ENCODE measurements at places on chromosomes 2 and 18.
A peak's percentile ranks its signal among the peaks of the same experiment; 100 is the strongest.

DNA sequence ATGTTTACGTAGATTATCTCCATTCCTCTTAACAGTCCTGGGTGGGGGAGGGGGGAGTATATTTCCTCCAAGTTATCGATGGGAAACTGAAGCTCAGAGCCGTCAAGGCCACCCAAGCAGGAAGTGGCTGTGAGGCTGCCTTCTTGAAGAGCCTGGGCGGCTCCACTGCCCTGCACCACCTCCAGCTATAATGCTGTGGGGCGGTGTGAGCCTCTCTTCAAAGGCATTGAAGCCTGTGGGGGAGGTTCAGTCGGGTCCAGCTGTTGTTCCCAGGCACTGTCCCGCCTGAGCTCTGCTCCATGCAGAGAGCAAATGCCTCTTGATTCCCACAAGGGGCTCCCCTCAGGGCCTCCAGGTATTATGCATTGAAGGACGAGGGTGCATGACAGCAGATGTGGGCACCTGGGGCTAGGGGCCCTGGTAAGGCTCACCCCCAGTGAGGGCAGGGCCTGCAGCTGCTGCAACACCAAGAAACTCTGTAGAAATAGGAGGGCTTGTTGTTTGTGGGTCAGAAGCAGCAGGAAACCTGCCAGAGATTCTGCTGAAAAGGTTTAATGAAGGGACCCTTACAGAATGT, 29.5 kb upstream of the LAPTM4A start:
- DNase-seq, result no peak

DNA sequence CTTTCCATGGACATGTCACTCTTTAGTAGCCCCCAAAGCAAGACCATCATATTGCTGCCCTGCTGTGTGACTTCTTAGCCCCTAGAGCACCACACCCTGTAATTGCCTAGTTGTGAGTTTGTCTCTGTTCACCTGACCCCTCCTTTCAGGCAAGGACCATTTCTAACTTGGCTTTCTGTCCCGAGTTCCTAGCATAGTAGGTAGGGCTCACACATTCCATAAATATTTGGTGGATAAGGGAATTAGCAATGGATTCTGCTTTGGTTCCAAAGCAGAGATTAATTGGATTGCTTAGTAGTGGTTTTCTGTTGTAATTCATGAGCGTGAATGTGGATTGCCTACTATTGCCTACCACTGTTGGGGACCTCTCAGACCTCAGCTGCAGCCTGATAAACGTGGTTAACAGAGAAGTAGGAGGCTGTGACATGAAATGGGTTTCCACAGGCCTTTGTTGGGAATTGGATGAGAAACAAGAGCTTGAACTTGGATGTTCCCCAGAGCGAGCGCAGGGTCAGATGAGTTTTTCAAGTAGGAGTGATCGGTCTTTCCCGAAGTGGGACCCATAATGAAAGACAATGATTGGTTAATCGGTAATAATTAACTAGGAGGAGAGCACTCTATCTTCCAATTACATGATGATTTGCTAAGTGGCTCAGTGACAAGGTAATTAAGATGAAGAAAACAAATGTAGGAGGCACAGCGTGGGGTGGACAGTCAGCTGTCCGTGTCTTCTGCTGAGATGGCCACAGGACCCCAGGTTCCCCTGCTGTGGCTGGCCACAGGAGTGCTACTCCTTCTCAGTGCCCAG, 13.4 kb upstream of the UGT1A1 start:
- no peak for DNase-seq

- no peak for DNase-seq
Observed at GRCh38 chr2:211440107-211440506, 883.7 kb downstream of the CPS1 start.

- DNase-seq, result no peak
Observed at GRCh38 chr2:33064349-33064801, 117.6 kb downstream of the LTBP1 start.

GRCh38 chr2:69168144-69168813, 155.3 kb downstream of the ANTXR1 start:
- DNase-seq, result no peak

DNA sequence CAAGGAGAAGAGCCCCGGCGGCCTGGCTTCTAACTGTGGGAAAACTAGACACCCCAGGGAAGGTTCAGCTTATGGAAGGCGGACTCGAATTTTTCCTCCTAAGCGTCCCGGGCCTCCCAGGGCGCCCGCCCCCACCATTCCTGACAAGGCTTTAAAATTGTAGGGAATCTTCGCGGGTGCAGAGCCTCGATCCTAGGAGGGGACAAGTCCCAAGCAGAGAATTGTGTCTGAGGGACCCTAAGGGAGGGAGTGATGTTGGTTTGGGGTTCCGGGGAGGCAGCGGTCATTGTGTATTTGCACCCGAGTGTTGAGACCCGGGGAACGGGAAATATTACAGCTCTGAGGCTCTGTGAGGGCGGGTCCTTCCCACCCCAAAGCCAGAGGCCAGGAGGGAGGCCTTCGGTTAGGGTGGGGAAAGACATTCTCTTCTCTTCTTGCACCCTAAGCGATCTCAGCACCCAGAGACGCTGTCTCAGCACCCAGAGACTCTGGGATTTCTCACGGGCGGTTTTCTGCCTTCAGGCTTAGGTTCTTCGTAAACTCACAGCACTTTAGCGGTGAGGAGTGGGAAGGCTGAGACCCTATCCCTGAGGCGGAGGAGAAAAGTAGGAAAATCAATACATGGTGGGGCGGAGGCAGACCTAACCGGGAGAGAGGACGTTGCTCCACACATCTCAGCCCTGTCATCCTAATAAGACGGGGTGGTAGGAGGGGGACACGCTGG, 7.6 kb downstream of the OSR1 start:
- DNase-seq, result no peak

DNA sequence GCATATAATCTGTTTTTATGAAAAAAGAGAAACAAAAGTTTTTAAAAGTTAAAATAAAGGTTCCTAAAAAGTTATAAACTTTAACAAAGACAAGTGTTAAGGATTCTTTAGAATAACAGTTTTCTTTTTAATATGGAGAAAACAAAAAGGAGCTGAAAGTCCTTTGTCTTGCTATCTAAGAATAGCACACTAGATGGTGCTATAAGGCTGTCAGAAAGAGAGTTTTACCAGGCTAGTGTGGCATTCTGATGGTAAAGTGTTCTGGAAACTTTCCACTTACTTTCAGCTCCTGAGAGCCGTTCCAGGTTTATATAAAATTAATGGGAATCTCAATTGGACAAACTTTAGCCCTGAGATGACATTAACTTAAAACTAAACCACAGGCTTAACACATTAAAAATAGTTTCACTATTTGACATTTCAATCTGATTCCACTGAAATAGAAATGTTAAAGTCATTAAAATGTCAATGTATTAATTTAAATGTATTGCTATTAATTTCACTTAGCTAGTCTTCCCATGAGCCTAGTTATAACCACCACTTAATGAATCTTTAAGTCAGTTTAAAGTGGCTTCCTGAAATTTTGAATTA, 3.7 kb downstream of the FBXO48 start:
- no peak for DNase-seq

DNA sequence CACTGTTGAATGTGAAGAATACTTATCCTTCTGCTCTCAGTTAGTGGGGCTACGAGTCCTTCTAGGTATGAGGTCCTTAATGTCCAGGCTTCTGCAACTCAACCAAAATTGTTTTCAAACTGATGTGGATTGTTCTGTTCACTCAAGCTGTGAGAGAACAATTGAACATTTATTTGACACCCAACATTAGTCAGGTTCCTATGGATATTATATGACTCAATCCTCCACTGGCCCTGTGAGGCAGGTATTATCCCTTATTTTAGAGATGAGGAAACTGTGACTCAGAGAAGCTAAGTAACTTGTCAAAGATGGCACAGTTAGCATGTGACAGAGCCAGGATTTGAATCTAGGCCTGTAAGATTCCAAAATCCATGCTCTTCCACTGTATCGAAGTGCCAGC, 1.2 kb upstream of the LYG2 start:
- DNase-seq, result no peak

- DNase-seq, result no peak
Observed at GRCh38 chr2:12335995-12336394, 380.7 kb upstream of the TRIB2 start.

DNA sequence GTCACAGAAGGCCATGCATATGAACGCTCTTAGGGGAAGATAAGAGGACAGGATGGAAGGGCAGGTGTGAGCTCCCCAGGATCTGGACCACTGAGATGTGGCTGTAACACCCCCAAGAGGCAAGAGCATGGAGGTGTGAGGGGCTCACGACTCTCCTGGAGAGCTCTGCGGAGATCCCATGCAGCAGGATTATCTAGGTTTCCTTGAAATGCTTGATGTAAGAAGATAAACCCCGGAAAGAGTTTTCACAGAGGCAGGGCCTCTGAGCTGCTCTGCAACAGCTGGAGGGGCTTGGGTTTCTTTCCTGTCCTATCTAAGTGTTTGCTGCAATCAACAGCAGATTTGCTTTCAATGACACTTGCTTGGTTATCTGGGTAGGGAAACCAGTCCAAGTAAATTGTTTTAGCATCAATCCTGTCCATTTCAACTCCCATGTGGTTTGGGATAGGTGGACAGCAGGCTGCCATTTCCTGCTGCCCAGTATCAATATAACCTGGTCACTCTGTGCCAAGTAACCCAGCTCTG, 138.9 kb downstream of the SMAD2 start:
- DNase-seq, result no peak

- DNase-seq, result no peak
Observed at GRCh38 chr18:35525795-35526494, 28.2 kb upstream of the INO80C start.

DNA sequence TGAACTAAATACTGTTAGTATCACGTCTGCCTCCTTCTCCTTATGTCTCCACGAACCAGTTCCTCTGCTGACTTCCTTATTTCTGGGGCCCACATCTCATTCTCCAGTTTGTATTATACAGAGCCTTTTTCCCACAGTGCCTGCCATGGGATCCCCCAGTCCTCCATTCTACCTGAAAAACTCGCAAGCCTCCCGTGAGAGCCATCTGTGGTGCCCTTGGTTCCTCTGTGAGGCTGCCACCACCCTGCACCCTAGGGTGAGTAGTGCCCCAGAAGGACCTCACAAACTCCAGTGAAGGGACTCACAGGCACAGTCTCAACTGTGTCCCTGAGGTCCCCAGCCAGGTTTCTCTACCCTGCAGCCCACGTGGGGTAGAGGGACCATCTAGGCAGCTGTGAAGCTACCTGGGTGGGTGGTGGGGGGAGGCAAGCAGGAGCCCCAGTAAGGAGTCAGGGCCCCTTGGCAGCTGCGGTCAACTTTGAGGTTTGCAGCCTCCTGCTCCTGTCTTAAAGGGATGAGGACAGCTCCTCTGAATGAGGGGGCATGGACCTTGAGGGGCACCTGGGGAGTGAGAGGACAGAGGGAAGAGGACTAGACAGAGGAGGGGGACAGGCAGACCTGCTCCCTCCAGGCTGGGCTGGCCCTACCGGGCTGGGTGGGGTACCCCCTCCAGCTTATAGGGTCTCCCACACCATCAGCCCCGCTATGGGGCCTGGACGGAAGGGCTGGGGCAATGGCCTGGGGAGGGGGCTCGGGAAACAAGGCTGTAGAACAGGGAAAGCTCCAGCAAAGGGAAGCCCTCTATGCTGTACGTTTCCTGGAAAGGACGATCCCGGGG, 1.0 kb downstream of the PSTPIP2 start:
- DNase-seq, result no peak

GRCh38 chr2:196535742-196536141, 103.8 kb upstream of the CCDC150 start:
- no peak for DNase-seq

- no peak for DNase-seq
Observed at GRCh38 chr2:57516698-57517340, 529.8 kb upstream of the VRK2 start.

DNA sequence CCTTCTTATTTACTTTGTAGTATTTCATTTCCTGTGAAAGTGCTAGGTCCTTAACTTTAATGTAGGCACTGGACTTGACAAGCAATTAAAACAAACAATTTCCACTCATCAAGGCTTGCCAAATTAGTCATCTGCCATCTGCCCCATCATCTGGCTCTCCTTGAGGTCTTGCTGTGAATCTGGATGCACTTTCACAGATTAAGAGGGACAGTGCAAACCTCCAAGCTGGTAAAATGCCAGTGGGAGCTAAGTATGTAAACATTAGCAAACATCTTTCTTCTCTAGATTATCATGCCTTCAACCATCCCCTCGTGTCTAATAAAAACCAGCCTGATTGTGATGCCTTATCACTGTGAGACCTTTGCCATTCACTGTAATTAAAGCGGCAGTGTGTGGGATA, 402.9 kb downstream of the ERBB4 start:
- no peak for DNase-seq

- DNase-seq, result no peak
Observed at GRCh38 chr2:233225230-233226068, 26.0 kb upstream of the ATG16L1 start.

- DNase-seq, result peak; percentile 45
Observed at GRCh38 chr18:9082711-9083510, 19.6 kb upstream of the NDUFV2 start.

DNA sequence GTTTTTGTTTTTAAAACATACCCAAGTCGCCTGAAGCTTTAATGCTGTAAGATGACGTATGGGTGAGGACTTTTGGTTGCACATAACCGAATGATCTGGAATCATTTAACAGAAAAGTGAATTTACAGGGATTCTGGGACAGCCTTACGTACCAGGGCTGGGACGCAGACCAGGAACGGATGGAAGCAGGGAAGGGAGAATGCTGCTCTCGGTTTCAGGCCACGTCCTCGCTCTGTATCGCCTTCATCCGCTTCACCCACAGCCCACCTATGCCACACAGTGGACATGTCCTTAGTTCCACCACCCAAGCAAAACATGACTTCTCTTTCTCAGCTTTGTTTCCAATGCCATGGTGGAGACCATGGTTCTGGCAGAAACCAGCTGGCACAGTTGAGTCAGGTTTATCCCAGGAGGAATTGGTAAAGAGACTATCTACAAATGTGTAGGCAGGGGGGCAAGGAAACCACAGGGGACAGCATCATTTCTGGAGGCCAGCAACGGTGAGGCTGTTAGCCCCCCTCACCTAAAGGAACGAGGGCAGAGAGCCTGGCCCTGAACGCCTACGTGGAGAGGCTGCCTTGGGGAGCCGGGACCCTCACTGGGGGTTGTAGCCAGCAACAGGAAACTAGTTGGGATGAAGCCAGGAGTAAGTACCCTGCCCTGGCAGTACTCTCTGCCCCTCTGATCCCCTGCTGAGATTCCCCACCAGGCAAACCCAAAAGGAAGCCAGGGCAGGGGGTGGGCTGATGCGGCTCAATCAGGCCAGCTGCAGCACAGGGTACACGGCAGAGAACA, 132.5 kb downstream of the NDUFA10 start:
- DNase-seq, result no peak

GRCh38 chr2:110717734-110718133, 14.6 kb upstream of the ACOXL start:
- no peak for DNase-seq

- no peak for DNase-seq
Observed at GRCh38 chr2:186560254-186560653, 29.6 kb upstream of the ITGAV start.

- no peak for DNase-seq
Observed at GRCh38 chr2:227876300-227876801, 4.9 kb downstream of the DAW1 start.

GRCh38 chr18:76445741-76446232, 49.3 kb downstream of the ZNF516 start:
- no peak for DNase-seq
